ENCODE measurements at places on chromosomes 3 and 15.

DNA sequence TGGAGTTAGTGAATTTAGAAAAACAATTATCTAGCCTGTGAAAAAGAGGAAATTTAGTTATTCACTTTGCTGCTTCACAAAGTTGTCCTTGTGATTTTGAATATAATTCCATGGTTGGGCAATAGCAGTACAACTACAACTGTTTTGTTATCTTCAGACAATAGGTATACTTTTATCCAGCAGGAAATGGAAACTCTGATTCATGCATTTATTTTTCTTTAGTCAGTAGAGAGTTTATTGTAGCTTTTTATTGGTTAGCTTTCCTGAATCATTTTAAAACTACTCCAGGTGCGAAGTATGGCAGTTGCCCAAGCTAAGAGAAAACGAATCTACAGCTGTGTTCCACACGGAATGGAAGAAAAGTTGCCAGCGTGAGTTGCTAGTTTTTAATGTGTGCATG lies 80.3 kb downstream of the TM4SF4 start:
- no peak for DNase-seq

GRCh38 chr15:36691579-36692357 lies 112.3 kb downstream of the CDIN1 start:
- DNase-seq, result no peak

DNA sequence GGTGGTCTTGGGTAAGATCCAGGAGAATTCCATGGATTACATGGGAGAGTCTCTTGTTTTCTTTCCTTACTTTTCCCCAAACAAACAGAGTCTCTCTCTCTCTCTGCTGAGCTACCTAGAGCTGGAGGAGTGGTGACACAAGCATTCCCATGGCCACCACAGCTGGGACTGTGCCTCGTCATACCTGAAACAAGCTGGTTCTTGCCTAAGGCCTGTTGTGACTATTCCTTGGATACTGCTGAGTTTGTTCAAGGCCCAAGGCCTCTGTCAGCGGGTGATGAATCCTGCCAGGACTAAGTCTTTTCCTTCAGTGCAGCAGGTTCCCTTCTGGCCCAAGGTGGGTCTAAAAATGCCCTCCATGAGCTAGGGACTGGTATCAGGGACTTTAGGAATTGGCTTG lies 378.1 kb upstream of the ZNF385D start:
- no peak for DNase-seq

DNA sequence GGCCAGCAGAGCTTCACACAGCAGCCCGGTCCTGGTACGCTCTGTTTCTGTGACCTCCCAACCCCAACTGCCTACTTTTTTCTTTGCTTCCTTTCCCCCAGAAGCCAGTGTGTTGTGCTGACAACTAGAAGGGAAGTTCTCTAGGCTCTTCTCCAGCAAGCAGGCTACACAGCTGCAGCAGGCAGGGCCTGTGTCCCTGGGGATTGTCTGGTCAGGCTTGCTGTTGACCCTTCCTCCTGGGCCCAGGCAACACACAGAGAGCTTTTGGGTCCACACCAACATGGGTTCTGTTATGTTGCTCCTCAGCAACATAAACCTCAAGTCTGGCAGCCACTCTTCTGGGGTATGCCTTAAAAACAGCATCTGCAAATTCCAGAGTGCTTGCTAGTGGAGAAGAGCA lies 36.2 kb upstream of the TSPAN3 start:
- DNase-seq, result no peak

DNA sequence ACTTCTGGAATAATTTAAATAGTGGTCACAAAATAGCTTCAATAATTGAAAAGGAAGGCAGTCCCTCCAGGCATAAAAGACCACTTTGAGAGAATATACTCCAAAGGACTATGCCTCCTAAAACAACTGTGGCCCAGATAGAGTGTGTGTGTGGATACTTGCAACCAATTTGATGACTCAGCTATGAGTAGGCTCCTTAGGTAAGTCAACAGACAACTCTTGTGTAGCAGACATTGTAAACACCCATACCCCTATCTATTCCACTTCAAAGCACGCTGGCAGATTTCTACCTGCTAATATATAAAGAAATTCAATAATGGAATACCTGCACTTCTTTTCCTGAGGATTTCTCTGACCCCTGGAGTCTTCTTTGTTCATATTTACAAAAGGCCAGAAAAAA lies 254.5 kb downstream of the NEK10 start:
- DNase-seq, result no peak

- no peak for DNase-seq
Measured at GRCh38 chr15:58467121-58467721, 35.4 kb downstream of the LIPC start.

- DNase-seq, result no peak
Measured at GRCh38 chr15:89441295-89441812, 55.0 kb downstream of the RHCG start.

GRCh38 chr15:79960502-79961212 lies 10.3 kb downstream of the BCL2A1 start:
- DNase-seq, result no peak

Data from stimulated activated CD8-positive, alpha-beta memory T cell treated with anti-CD3 and anti-CD28 coated beads, Interleukin-4, amount 100 ng/mL, for 1 hour (primary cell).